ENCODE measurements at places on chromosomes 3 and 15.

DNA sequence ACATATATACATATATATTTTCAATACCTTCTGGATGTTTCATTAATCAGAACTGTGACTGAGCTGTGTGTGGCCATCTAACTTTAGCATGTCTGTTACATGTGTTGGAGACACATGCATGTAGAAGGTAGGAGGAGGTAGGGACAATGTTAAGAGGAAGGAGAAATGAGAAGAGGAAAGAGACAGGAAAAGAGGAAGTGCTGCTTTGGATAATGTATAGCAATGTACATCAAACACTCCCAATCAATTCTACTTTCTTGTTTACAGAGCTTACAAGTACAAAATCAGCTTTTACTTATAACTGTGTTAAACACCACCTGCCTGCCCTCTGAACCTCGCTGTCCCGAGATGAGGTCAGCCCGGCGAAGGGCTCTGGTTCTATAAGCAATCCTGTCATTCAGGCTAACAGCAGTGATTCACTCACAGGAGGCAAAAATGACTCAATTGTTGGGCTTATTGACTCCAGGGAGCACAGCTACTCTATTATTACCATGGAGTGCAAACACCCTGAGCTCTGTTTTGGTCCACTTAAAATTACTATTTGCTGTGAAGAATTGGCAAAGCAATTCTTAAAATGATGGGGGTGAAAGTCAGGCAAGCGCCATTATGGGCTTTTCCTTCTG is 188.9 kb downstream of the MEIS2 start:
- DNase-seq = no peak

- peak; percentile 18 for DNase-seq
These were observed 51.0 kb upstream of the MYZAP start for GRCh38 chr15:57540736-57541135.

- no peak for DNase-seq
These were observed 282.7 kb upstream of the TPRG1 start for GRCh38 chr3:188889054-188889491.

- no peak for DNase-seq
These were observed 243.5 kb upstream of the ROPN1 start for GRCh38 chr3:124235446-124235845.

- DNase-seq = no peak
These were observed 282.8 kb upstream of the NECTIN3 start for GRCh38 chr3:110788794-110789193.

- DNase-seq = no peak
These were observed 33.6 kb upstream of the PLSCR2 start for GRCh38 chr3:146502887-146503460.

DNA sequence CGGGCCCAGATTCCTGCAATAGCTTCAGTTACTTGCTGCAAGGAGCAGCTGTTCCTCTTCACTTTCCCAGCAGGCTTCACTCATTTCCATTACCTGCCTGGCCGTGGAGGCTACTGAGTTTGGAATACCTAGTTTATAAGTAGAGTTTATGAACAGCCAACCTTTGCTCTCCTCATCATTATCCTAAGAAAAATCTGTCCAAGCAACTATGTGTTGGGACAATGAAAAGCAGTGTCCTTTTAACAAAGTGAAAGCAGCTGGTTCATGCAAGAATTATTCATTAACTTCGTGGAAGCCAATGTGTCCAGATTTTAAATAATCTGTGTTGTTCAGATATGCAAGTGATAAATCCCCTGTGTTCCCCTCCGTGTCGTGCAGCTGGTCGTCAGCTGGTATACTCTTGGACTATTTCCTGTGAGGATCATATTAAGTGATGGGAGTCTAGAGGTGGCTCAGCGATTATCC is 39.3 kb upstream of the SSR3 start:
- DNase-seq = no peak

- no peak for DNase-seq
These were observed 217.9 kb upstream of the MME start for GRCh38 chr3:154862265-154862664.

DNA sequence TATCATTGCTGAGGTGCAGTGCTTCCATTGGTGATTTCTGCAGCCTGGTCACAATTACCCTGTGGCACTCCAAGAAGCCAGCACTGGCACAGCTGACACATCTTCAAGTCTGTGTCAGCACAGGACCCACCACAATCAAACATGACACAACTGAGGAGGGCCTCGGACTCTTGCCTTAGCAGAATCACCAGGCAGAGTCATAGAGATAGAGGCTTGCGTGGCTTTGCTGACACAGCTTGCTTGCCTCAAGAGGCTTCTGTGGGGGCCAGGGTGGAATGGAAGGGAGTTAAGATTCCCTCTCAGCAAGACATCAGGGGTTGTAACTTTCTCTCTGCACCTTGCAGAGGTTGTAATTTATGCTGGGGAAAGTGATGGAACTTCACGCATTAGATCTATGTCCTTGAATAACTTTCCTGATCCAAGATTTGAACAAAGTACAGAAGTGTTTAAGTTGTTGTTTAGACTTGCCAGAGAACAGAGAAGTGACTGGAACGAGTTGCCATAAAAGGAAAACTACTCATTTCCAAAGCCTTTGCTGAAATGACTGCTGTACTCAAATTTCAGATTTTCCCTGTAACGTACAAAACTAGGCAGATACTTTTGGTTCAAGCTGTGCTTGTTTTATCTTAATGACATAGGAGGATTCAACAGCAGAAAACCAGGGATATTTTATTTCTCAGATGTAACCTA is 170.7 kb downstream of the DIPK2A start:
- DNase-seq = no peak

DNA sequence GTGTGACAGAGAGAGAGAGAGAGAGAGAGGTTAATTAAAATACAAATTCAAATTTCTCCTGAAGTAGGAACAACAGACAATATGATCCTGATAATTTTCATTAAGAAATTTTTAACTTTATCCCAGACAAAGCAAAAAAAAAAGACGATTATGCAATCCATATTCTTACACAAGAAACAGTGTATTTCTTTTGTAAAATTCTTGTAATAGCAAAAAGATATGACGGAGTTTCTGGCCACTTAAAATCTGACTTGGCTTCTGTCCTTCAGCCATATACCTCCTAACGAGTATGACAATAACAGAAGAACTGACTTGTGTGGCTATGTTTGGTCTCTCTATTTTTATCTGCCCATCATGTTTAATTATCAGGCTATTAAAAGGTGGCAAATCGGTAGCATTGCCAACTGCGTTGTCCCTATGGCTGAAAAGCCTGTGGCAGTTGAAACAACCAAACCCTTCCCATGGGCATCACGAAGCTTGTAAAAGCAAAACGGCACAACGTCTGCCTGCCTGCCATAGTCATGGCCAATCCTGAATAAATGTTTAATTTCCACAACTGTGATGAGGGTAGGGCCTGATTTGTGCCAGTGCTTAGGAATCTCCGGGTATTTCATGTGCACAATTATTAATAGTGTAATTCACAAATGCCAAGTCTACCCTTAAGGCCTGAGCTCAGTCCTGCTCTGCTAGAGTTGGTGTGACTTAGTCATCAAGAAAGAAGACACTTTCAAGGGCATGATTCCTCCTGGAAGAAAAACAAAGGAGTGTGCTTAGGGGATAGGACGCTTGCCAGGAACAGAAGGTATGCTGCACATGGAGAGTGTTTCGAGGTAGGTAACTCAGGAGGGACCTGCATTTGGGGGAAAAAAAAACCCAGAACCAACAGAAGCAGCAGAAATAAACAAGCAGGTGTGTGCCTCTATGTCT is 1090.2 kb downstream of the FHIT start:
- no peak for DNase-seq

DNA sequence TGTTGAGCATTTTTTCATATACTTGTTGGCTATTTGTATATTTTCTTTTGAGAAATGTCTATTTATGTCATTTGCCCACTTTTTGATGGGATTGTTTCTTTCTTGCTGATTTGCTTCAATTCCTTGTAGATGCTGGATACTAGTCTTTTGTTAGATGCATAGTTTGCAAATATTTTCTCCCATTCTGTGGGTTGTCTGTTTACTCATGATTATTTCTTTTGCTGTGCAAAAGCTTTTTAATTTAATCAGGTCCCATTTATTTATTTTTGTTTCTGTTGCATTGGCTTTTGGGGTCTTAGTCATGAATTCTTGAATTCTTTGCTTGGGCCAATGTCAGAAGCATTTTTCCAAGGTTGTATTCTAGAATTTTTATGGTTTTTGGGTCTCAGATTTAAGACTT is 251.7 kb downstream of the WNT5A start:
- no peak for DNase-seq

DNA sequence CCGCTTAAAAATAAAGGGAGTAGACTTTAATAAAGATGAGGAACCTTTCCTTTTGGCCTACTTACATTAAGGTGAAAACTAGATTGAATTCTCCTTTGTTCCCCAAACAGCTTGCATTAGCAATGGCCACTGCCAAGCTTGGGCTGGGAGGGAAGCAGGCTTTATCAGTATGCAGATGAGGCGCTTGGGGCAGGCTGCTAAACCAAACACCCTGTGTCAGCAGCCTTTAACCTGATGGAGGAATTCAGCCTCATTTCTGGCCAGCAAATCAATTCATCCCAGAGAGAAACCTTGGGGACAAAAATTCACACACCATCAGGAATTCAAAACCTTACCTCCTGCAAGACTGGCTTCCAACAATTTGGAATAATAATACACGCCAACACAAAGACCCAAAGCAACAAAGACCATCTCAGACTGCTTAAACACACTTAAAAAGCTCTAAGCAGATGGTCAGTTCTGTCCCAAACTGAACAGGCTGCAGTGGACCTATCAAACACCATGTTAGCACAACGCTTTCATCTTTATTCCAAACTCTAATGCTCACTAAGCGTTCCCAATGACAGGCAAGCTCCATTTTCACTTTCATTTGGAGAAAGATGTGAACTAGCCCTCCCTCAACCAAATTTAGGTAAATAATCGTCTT is 255.1 kb upstream of the CMC1 start:
- DNase-seq = no peak

GRCh38 chr3:71547249-71548198 is 36.0 kb downstream of the FOXP1 start:
- no peak for DNase-seq

GRCh38 chr3:33171580-33171979 is 47.0 kb downstream of the SUSD5 start:
- no peak for DNase-seq

GRCh38 chr15:93716615-93717231 is 514.6 kb upstream of the MCTP2 start:
- no peak for DNase-seq

- DNase-seq = no peak
These were observed 32.0 kb downstream of the SV2B start for GRCh38 chr15:91132079-91132478.

- no peak for DNase-seq
These were observed 406.3 kb upstream of the BCHE start for GRCh38 chr3:166243511-166243910.

- no peak for DNase-seq
These were observed 32.7 kb downstream of the PDIA5 start for GRCh38 chr3:123099331-123100192.

GRCh38 chr15:58438956-58439355 is 7.2 kb downstream of the LIPC start:
- DNase-seq = no peak

DNA sequence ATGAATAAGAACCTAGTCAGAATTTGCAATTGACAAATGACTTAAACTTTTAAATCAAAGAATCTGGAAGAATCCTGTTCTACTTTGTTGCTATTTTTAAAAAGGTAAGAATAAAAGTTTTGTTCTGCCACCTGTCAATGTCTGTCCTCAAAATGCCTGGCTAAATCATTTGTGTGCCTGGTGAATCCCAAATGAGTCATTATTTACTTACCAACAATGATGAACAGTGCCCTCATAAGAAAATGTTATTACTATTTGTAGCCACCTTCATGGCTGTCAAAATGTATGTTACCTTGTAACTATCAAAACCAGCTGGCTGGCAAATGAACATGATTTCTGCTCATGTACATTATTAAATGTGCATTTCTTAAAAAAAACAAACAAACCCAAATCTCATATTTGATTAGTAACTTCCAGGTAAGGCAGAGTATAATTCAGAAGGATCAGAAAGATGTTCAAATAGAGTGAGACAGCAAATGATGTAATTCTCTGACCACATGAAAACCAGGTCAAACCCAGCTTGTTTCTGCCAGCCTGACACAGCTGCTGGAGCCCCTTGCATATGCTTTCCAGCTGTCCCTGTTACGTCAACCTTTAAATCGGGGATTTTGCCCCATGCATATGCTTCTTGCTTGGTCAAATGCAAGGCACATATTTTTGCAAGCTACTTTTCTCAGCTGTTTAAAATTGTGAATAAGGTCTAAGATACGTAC is 137.9 kb downstream of the SSR3 start:
- no peak for DNase-seq

- DNase-seq = no peak
These were observed 975.6 kb downstream of the ROBO1 start for GRCh38 chr3:78792212-78792611.

DNA sequence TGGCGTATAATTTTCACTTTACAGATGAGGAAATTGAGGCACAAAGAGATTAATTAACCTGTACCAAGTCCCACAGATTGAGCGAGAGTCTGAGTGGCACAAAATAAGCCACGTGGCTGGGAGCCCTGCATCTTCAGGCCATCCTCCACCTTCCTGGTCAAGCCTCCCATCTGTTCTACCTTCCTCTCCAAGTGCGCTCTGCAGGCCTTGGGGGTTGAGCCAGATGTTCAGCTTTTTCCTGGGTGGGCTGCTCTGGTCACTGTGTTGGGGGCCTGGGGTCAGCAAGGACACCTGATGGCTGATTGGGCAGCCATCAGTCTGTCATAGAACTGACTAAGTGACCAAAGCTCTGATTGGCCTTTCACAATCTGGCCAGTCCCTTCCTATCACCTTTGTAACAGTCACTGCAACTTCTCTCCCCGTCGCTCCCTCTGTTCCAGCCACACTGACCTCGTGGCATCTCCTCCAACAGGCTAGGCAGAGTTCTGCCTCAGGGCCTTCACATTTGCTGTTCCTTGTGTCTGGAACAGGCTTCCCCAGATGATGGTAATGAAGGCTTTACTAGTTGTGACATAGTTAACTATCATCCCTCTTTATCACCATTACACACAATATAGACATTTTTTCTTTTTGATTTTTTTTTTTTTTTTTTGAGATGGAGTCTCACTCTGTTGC is 46.8 kb downstream of the SCN5A start:
- DNase-seq = no peak

DNA sequence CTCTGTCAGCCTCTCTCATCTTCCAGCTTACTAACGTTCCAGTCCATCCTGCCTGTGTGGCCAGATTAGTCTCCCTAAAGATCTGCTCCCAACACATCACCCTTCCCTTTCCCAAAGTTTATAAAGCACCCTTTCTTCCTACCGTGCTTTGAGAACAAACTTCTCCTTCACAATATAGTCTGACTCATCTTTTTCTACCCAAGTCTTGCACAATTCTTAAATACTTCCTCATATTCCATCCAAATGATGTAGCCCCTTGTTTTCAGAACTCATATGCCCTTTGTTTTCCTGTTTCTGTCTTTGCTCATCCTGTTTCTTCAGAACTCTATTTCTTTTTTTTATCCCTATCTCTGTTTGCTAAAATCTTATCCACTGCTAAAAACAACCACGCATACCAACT is 326.8 kb downstream of the MFSD1 start:
- DNase-seq = no peak

DNA sequence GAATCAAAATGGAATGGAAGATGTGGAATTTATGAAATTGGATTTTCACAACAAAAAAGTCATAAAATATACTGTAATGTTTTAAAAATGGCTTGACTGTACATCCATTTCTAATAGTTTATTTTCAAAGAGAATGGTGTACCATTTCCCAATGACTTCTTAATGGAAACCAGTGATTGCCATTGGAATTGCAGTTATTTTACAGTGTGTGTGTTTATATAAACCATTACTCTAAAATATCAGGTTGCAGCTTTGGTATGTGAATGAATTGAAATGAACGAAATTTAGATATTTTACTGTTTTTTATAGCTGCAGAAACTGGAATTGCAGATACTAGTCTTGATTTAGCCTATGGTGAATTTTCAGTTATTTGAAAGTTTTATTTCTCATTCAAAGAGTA is 165.6 kb downstream of the UBE2E2 start:
- no peak for DNase-seq
